ENCODE measurements at places on chromosomes 2 and 18.

- no peak for DNase-seq
Measured at GRCh38 chr2:215654148-215654819, 218.4 kb upstream of the FN1 start.

DNA sequence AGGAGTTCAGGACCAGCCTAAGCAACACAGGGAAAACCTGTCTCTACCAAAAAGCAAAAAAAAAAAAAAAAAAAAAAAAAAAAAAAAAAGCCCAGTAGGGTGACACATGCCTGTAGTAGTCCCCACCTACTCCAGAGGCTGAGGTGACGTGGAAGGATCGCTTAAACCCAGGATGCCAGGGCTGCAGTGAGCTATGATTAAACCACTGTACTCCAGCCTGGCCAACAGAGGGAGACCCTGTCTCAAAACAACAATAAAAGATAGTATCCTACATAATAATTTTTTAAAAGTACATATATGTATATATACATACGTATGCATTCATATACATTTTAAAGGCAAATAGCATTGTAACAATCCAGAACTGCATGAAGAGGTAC lies 51.7 kb downstream of the SOS1 start:
- no peak for DNase-seq

- no peak for DNase-seq
Measured at GRCh38 chr18:36179562-36180355, 7.5 kb upstream of the MOCOS start.

- no peak for DNase-seq
Measured at GRCh38 chr18:963276-963675, 58.6 kb downstream of the ADCYAP1 start.

GRCh38 chr2:173359231-173359630 lies 4.6 kb downstream of the CDCA7 start:
- no peak for DNase-seq

DNA sequence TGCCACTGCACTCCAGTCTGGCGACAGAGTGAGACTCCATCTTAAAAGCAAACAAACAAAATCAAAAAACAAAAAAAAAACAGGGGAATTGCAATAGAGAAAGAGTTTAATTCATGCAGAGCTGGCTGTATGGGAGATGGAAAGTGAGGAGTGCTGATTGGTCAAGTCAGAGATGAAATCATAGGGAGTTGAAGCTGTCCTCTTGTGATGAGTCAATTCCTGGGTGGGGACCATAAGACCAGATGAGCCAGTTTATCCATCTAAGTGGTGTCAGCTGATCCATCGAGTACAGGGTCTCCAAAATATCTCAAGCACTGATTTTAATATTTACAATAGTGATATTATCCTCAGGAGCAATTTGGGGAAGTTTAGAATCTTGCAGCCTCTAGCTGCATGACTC lies 45.3 kb downstream of the FRZB start:
- DNase-seq: no peak

GRCh38 chr2:129302106-129302505 lies 677.4 kb upstream of the RAB6C start:
- no peak for DNase-seq

DNA sequence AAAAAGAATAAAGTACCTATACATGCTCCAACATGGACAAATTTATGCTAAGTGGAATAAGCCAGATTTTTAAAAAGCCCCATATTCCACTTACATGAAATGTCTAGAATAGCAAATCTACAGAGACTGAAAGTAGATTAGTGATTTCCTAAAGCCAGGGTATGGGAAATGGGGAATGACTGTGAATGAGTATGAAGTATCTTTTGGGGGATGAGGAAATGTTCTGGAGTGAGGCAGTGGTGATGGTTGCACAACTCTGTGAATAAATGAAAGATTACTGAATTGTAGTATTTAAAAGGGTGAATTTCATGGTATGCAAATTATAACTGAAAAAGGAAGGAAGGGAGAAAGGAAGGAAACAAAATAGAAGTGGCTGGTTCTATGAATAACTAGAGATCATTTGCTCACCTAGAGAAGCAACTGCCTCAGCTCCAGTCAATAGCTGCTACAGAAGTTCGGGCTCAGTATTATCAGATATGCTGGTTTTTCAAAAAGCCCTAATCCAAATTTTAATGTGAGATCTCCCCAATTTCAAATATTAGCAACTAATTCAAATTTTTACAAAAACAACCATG lies 39.3 kb downstream of the MAP3K2 start:
- DNase-seq: no peak

DNA sequence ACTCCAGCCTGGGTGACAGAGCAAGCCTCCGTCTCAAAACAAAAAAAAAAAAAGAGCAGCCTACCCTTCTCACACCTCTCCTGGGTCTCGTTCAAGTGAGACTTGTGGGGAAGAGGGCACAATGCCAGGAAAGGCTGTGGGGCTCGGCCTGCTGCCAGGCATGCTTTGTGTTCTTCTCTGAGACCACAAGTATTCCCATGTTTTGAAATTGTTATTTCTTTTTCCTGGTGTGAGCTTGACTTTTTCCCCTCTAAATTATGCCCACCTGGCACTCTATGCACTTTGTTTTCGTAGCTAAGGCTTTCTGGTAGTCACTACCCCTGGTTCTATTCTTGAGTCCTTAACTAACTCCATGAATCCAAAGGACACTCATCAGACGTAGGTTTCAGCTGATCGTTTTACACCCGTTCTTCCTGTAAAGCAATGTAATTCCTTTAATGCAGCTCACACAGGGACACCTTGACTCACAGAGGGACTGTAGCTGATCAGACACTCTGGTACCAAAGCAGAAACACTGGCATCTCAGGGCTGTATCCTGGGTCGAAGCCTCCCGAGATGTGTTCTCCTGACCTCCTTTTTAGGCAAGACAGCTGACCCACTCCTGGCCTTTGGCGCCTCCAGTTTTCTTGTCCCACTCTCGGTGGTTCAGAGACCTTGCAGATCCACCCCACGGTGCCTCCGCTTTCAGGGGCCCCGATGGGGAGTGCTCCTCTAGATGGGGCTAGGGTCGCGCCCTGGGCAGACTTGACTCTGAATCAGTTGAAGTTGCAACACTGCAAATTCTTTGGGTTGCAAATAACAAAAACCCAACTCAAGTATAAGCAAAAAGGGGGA lies 193.3 kb upstream of the AGAP1 start:
- DNase-seq: peak; percentile 2

- no peak for DNase-seq
Measured at GRCh38 chr18:5709476-5710095, 165.8 kb upstream of the EPB41L3 start.

- no peak for DNase-seq
Measured at GRCh38 chr2:233428438-233428837, 74.1 kb downstream of the DGKD start.

GRCh38 chr18:58896734-58897508 lies 32.2 kb downstream of the ZNF532 start:
- no peak for DNase-seq

DNA sequence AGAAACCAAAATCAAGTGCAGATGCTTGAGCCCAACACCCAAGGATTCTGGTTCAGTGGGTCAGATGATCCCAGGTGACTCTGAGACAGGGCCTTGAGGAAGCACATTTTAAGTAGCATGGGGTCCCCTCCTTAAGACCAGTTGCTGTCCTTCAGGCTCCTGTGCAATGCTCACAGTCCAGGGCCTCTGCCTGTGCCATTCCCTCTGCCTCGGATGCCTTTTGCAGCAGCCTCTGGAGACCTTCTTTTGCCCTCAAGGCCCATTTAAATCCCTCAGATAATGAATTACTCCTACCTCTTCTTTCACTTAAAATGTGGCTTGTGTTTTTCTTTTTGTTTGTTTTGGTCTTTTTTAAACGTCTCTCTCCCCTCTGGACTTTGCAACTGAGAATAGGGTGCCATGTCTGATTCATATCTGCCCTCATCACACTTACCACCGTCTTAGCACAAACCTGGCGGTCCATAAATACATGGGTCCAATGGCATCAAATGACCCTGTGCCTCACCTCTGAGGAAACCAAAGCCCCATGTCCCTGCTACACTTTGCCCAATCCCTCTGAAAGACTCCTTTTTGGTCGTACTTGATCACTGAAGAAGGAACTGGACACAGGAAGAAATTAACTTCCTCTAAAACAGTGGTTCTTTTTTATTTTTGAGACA lies 14.2 kb downstream of the ACTG2 start:
- no peak for DNase-seq

GRCh38 chr2:71333619-71334018 lies 2.0 kb downstream of the ZNF638 start:
- no peak for DNase-seq

GRCh38 chr2:176018708-176019107 lies 16.6 kb upstream of the LNPK start:
- DNase-seq: no peak

DNA sequence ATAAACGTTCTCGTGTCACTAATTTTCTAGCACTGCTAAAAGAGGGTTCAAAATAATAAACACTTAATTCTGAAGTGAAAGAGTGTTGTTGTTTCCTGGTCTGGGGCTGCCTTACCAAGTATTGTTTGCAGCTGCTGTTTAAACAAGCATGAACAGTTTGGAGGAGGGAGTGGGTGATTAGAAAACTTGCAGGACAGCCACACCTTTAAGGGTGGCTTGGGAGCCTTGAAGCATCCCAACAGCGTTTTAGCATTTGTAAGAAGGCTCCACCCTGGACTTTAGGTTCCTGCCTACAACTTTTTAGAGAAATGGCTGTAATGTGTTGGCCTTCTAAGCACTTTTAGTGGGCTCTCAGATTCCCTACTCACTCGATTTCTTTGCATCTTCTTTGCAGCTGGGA lies 371.6 kb downstream of the TGIF1 start:
- DNase-seq: no peak

- DNase-seq: no peak
Measured at GRCh38 chr2:218754201-218754600, 27.7 kb upstream of the CYP27A1 start.

DNA sequence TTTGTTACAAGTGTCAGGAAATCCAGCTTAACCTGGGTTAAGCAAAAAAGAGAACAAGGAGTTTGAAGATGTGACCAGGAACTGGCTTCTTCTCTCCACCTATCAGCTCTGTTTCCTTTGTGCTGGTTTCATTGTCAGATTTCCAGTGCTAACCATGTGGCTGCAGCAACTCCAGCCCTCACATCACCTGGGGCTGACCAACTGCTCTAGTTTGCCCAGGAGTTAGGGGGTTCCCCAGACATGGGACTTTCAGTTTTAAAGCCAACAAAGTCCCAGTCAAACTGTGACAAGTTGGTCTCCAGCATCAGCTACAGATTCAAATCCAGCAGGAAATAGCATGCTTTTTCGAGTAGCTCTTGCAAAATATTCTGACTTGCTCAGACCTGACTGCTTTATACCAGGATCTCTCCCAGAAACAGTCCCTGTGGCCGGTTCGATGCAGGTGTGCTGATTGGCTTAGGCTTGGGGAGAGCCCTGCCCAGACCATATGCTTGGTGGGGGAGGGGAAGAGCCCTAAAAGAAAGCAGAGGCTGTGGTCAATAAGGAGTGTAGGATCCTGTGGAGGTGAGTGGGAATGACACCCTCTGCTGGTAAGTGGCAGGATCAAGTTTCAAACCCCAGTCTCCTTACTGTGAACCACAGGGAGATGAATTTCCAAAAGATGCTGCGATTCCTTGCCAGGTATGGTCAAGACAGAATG lies 49.5 kb downstream of the KCNE4 start:
- DNase-seq: peak; percentile 65

DNA sequence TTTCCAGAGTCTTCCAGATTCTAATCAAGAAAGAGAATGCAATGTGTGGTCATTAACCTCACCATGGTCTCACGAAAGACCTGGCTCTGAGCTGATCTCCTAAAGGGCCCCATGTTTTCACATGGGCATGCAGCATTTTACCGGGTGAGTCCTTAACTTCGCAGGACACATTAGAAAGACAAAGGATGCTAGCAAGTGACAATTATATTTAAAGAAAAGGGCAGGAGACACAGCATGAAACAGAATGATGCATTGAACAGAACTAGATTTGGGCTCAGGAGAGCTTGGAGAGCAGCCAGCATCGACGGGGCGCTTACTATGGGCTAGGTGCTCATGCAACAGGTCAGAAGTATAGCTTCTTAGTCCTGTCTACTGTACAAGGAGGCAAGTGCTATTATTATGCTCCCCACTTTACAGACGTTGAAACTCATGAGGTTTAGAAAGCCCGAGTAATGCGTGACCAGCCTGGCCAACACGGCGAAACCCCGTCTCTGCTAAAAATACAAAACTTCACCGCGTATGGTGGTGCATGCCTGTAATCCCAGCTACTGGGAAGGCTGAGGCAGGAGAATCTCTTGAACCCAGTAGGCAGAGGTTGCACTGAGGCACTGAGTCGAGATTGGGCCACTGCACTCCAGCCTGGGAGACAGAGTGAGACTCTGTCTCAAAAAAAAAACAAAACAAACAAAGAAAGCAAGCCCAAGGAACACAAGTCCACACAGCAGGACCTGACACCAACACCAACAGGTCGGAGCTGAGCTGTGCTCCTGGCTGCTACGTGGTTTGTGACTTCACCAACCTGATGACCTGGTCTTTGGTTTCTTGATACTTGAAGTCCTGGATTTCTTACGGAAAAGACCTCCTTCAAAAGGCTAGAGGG lies 16.1 kb downstream of the MBP start:
- DNase-seq: no peak

DNA sequence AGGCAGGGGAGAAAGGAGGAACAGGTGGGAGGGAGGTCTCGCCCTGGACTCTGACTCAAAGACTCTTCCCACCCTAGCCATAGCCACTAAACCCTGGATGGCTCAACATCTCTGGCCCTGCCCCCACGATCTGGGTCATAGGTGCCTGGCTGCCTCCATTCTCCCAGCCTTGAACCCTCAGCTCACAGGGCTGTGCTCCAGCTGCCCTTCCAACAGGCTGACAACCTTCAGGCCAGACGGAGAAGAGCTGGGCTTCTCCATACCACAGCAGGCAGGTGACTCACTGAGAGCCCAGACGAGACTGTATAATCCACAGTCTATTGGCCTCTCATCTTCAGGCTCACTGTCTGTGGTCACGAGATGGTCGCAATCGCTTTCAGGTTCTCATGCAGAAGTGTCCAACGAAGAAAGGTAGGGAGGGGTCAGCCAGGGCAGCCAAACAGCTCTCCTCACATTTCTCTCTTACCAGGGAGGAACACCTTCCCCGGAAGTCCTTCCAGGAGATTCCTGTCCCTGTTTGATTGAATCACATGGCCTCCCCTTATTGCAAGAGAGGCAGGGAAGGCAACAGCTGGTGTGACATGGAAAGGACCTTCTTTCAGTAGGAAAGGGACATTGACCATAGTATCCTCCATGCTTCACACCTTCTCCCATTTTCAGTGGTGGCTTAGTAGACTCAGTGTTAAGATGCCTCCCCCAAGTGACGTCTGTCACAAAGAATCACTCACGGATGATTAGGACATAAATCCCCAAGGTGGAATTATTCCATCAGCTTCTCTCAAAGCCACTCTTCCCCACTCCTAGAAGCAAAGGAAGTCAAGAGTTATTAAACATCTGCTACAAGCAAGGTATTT lies 100.1 kb downstream of the MRO start:
- no peak for DNase-seq

DNA sequence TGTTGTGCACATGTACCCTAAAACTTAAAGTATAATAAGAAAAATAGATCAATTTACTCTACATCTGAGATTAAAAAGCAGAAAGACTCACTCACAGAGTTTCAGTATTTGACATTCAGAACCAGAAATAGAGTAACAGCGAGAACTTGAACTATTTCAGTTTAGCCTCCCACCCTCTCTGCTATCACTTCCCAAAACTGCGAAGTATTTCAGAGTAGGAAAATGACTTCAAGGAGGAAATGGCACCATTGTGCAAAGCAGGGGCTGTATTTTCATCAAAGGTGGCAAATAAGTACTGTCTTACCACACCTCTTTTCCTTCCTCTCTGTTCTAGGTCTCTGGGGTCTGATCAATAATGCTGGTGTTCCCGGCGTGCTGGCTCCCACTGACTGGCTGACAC lies 13.6 kb downstream of the DHRS9 start:
- no peak for DNase-seq

GRCh38 chr2:25470806-25471205 lies 129.1 kb upstream of the DNMT3A start:
- no peak for DNase-seq

Data from SHP77 (cell line).